ENCODE measurements at places on chromosomes 7 and 10.

DNA sequence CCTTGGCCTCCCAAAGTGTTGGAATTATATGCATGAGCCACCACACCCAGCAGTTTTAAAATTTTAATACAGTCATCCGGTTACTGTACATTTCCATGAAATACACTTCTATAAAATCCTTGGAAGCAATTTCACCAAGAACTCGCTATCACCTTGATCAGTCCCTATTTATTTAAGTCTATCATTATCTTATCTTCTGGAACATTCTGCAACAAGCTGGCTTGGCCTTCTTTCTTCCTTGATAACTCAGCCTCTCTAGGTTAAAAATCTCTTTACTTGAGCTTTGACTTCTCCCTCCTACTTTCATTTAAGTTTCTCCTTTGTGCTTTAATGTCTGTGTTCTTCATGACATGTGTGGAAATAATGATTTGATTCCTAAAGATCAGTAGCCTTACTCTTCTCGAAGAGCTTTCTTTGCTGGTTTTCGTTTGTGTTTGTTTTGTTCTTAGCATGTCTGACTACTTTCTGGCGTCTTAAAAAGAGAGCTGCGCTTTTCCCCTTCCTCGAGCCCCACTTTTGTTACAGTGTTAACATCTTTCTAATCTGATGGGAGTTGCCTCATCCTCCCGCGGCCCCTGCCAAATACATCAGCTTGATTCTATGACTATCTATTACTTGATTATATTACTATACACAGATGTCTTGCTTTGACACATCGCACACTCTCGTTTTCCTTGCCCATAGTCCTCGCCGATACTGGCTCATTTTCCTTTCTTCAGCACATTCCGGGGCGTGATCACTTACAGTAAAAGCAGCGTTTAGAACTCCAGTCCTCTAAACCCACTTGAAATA is 11.1 kb upstream of the CALML5 start:
- no peak for DNase-seq

DNA sequence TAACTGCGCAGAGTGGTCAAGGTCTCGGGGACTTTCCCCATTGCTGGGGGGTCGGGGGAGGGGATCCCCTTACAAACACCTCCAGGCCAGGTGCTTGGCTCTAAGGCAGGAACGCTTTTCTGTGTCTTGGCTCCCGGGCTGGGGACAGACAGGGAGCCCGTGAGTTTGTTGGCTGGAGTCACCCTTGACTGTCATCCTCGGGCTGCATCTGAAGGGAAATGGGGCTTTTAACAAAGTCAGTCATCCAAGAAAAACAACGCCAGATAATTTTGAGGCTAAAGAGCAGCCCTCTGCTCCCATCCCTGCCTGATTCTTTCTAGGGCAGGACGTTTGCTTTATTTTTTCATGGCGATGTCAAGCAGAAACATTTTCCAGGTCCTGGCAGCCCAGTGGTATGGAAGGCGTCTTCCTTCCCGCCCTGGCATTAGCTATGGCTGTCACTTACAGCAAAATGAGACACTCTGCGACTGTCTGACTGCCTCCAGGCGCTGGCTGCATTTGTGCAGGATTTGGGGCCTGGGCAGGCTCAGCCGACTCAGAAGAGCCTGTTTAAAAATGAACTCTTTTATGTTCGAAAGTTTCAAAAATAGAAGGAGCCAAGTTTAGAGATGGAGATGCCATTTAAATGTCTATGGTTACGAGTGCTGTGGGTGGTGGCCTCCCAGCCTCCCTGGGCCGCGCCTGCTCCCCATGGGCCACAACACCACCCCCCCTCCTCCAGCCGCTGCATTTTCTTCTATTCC is 54.7 kb upstream of the TNS3 start:
- DNase-seq, result no peak

DNA sequence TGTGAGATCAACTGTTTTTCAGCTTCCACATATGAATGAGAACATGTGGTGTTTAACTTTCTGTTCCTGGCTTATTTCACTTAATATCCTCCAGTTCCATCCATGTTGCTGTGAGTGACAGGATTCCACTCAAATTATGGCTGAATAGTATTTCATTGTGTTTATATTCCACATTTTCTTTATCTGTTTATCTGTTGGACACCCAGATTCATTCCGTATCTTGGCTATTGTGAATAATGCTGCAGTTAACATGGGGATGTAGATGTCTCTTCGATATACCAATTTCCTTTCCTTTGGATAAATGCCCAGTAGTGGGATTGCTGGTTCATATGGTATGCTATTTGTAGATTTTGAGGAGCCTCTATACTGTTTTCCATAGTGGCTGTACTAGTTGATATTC is 47.9 kb downstream of the GALNT11 start:
- no peak for DNase-seq

DNA sequence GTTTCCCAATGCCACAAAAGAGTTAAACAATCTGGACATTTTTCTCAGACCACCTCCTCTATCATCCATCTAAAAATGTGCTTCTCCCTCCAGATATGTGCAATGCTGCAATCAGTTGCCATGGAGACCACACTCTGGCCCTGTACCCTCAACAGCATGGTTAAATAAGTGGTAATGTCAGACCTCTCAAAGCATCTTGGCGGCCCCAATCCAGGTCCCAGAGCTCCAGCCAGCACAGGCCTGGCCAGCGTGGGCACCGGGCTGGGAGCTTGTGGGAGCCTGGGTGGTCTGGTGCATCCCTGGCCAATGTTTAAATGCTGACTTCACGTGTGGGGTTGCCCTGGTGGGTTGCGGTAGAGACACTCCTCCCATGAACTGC is 362.9 kb upstream of the ZNF32 start:
- DNase-seq, result no peak

DNA sequence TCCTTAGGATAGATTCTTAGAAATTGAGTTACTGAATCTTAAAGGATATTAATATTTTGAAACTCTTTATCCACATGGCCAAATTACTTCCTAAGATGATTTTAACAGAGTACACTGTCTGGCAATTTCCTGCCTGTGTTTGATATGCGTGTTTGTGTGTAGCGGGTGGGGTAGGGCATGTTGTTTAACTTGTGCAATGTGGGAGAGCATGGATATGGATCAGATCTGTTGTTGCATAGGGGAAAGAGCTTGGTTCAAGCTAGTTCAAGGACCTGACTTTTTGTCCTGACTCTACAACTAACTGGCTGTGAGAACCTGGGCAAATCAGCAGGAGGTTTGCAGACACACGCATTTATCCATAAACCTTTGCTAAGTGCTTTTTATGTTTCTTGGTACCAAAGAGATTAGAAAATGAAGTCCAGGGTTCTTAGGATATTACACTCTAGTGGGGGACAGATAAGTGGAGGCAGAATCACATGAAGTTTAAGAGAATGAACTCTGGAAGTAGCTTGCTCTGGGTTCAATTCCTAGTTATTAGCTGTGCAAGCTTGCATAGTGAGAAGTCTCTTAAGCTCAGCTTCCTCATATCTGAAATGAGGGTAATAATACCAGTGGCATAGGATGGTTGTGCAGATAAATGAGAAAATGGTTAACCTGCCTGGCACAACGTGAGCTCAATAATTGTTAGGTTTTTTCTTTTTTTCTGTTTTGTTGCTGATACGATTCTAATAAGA is 96.3 kb upstream of the PRR15 start:
- no peak for DNase-seq

DNA sequence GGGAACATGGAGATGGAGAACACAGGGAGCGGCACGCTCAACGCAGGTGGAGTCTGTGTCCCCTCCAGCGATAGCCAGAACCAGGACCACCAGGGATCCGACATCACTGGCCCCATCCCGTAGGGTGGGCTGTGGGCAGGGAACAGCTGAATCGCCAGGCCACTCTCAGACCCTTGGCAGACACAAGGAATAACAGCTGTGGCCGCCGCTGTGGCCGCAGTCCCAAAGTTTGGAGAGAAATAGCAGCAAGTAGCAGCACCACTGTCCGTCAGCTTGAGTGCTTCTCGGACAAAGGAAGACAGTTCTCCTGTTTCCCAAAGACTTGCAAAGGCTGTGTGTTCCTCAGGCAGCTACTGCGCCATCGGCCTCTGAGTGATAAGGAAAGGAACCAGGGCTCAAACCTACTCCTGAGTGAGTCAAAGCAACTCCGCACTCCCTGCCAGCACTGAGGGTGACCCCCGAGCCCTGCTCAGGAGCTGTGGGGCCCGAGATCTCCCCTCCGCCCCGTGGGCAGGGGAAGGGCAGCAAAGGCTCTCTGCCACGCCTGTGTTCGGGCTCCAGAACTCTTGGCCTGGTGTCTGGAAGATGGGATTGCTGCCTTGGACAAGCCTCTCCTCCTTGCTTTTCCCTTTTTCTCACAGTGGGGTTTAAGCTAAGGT is 82.3 kb upstream of the FAM20C start:
- no peak for DNase-seq

GRCh38 chr7:55898287-55898686 is 11.0 kb downstream of the ZNF713 start:
- DNase-seq, result no peak

DNA sequence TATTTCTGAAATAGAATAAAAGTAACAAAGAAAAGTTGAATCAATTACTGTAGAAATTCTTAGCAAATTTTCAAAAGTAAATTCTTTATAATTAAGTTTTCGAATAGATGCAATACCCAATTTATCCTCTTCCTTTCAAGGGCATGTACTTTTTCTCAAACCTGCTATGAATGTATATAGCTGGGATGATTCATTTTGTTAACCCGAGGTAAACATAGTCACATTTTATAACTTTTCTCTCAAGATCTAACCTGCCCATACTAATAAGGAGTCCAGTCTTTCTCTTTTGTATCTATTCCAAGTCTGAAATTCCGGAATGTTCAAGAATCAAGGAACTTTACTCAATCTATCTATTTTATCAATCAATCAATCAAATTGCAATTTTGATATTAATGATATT is 1072.9 kb downstream of the REEP3 start:
- DNase-seq, result no peak

- DNase-seq, result no peak
These were observed 42.4 kb upstream of the ANKRD1 start for GRCh38 chr10:90963331-90963730.

DNA sequence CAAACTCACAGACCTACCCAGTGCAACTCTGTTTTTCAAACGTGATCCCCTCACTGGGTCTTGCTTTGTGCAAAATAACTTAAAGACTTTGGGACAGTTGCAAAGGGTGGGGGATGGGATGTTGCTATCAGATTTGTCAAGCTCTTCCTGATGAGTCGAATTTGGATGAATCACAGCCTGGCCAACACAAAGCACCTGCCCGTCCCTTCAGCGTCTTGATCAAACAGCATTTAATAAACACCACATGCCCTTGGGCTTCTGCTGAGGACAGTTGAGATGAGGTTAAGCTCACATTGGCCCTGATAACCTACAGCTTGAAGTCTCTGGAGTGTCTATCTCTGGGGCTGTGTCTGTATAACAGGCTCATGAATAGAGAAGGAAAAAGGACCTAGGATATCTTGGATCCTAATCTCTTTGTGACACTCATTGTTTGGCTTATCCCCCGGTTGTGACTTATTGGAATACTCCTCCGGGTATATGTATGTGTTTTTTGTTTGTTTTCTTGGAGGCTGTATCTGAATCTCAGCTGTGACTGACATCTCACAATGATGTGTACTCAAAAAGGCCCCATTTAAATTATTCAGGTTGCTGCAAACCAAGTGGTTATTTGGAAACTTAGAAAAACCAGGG is 132.6 kb upstream of the NAMPT start:
- no peak for DNase-seq

DNA sequence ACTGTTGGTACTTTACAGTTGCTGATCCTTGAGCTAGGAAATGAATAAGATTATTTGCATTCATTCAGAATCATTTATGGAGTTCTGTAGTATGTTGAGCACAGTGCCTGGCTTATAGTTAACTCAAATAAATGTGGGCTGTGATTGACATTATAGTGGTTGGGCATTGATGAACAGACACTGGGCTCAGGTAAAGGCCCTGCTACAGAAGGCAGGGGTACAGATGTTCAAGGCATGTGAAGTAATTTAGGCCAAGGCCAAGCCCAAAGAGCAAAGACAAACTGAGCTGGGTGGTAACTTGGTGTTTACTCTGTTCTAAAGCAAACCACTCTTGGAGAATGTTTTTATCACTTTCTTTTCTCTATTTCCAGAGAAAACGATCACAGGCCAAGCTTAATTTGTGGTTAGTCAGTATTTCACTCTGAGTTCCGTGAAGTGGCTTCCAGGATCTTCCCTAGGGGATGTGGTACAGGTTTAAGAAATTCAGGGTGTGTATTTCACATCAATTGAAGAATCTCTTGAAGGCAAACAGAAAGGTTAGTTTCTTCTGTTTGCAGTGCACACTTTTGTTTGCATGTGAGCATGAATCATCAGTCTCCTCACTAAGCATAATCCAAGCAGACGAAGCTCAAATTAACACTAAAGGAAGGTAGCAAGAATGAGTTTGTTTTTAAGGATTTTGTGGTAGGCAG is 113.9 kb upstream of the PRR15 start:
- DNase-seq, result no peak

- no peak for DNase-seq
These were observed 48.3 kb upstream of the PITRM1 start for GRCh38 chr10:3220853-3221252.

DNA sequence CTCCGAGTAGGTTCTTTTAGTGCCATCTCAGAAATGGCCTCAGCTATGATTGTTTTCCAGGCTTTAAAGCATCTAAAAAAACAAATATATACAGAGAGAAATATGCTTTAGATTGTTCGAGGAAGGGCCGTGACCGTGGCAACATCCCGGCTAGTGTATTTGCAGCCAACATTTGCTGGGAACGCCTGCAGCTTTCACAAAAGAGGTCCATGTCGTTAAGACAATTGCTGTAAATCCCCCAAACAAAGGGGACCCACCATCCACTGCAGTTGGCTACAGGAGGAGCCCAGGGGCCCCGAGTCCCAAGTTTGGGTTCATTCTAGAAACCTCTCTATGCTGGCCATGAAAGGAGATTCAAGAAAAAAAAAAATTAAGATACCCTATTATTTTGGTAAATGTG is 152.8 kb upstream of the TCF7L2 start:
- no peak for DNase-seq

DNA sequence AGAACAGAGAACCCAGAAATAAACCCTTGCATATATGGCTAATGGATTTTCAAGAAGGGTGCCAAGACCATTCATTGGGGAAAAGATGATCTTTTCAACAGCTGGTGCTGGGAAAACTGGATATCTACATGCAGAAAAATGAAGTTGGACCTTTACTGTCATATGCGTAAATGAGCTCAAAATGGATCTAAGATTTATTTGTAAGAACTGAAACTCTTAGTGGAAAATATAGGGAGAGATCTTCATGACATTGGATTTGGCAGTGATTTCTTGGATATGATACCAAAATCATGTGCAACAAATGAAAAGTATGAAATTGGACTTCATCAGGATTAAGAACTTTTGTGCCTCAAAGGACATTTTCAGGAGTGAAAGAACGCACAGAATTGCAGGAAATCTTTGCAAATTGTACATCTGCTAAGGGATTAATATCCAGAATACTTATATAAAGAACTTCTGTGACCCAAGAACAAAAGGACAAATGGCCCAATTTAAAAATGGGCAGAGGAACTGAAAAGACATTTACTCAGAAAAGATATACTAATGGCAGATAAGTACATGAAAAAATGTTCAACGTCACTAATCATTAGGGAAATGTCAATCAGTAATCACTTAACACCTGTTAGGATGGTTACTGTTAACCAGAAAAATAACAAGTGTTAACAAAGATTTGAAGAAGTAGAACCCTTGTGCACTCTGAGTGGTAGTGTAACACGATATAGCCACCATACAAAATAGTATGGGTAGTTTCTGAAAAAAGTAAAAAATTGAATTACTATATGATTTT is 6.1 kb downstream of the DBF4 start:
- no peak for DNase-seq

- DNase-seq, result no peak
These were observed 190.9 kb downstream of the DNAJB6 start for GRCh38 chr7:157527686-157528085.

- no peak for DNase-seq
These were observed 75.5 kb downstream of the ARHGAP22 start for GRCh38 chr10:48529331-48529730.

Measured in NCI-H526 (cell line).